Smooth muscle cell of the umbilical artery (primary cell): ENCODE measurements at places on chromosomes 3 and 15. TPM values are rescaled to one million over a fixed set of nuclear protein-coding genes. Genes with fewer than 3 reads are reported as not detected.

The SLC35G2 gene
- 4.5 and 9.0 TPM in 2 replicates for total RNA-seq

The TRH gene
- total RNA-seq, result not detected in 2 replicates

The ASB14 gene
- total RNA-seq, result 0.05 TPM in 1 of 2 replicates, not detected in the other

The MESP1 gene
- total RNA-seq, result under 0.01 and 0.09 TPM in 2 replicates

The MAGEL2 gene
- 2.1 and 3.4 TPM in 2 replicates for total RNA-seq

The PLSCR5 gene
- total RNA-seq, result not detected in 2 replicates

The ABHD14A gene
- 11.8 and 21.1 TPM in 2 replicates for total RNA-seq

The SHC4 gene
- total RNA-seq, result 2.6 and 3.0 TPM in 2 replicates

The LRRC34 gene
- total RNA-seq, result 0.59 and 1.8 TPM in 2 replicates

The HRG gene
- total RNA-seq, result not detected in 2 replicates

The ITIH1 gene
- total RNA-seq, result not detected in 2 replicates

The PRKCD gene
- total RNA-seq, result 1.8 and 6.6 TPM in 2 replicates
